ENCODE measurements at places on chromosomes 1 and 21.

DNA sequence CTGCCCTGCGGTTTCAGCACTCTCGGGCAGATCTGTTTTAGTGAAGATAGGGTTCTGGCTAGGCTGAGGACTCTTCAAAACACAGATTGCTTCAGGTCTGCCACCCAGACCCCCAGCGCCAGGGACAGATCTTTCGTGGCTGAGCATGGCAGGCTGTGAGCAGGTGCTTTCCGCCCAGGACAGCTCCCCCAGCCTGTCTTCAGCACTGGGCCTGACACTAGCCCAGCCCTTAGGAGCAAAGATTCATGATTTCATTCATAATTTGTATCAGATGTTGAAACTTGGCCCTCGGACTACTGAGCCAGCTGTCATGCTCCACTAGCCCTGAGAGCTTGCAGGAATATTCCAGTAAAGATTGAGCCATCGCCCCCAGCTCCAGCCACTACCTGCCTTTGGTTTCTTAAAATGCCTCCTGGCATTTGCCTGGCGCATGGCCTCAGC, 5.9 kb downstream of the ADPRS start:
- DNase-seq, result no peak

GRCh38 chr1:56901716-56902115, 47.1 kb downstream of the C8A start:
- DNase-seq, result no peak

DNA sequence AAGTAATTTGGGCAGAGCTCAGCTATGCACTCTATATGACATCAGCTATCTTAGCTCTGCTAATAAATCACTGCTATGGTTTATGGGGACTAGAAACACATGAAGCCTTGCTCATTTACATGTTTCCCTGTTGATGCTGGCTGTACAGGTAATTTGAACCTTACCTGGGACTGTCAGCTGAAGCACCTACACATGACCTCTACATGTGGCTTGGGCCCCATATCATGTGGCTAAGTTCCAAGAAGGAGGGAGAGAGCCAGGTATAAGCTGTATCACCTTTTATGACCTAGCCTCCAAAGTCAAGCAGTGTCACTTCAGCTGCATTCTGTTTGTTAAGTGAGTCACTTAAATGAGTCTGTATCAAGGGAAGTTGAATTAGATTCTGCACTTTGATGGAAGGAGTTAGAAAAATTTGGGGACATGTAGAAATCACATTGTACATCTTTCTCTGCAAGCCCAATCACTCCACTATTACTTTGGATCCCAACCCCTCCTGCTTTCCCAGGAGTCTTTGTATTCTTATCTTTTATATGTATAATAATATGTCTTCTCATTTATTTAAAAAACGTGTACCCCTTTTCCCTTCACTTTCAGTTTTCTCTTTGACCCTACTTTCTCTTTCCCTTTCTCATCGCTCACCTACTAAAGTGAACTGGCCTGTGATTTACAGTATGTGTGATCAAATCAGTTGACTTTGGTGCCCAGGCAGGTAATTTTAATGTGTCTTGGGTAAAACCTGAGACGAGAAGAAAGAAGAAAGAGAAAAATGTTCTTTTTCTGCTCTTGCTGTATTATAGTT, 53.4 kb upstream of the PRKACB start:
- DNase-seq, result no peak

- no peak for DNase-seq
Observed at GRCh38 chr1:167720965-167721616, 691 bp upstream of the MPZL1 start.

DNA sequence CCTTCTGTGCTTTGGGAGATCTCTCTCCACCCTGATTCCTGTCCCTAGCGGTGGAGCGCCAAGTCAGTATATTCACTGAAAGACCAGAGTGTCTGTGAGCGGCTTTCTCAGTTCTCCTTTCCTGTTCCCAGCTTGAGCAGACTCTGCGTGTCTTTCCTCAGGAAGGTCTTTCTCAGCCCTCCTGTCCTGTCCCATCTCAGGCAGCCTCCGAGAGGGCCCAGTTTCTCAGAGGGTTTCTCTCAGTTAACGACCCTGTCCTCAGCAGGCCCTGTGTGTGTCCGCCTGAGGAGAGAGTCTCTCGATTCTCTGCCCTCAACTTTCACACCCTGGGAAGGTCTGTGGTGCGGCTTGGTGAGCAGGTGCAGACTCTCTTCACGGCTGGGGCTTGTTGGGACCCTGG, 34.0 kb upstream of the CHIT1 start:
- no peak for DNase-seq

- DNase-seq, result no peak
Observed at GRCh38 chr1:53342735-53343470, 15.0 kb upstream of the LRP8 start.

DNA sequence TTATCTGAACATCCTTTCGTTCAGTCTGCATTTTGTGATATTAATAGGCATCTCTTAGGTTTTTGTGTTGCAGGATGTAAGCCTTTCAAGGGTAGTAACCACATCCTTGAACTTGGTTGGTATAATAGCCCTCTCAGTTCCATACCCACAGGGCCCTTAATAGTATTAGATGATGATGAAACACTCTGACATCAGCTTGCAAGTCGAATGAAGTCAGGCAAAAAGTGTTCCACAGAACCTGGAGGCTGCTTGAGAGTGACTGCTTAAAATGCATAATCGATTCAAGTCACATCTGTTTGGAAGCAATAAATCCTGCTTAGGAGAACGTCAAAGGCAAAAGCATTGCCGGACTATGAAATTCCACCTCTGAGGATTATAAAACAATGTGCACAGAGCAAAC, 415.6 kb upstream of the KAZN start:
- no peak for DNase-seq

DNA sequence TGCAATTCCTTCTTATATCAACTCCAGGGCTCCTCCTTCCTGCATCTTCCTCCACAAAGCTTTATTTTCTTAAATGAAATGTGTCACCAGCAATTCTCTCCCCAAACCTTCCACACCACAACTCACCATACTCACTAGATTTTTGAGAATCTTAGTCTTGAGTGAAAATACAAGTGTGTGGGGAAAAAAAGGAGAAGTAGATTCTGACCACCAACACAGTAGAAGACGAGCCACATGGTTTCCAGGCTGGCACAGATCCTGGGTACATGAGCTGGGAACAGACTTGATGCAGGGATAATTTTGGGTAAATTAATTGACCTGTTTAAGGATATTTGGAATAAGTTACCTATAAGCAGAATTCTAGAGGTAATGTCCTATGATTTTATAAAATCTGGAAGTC, 72.8 kb upstream of the KCNJ15 start:
- DNase-seq, result no peak

- DNase-seq, result no peak
Observed at GRCh38 chr1:167095368-167095767, 1.5 kb downstream of the STYXL2 start.

DNA sequence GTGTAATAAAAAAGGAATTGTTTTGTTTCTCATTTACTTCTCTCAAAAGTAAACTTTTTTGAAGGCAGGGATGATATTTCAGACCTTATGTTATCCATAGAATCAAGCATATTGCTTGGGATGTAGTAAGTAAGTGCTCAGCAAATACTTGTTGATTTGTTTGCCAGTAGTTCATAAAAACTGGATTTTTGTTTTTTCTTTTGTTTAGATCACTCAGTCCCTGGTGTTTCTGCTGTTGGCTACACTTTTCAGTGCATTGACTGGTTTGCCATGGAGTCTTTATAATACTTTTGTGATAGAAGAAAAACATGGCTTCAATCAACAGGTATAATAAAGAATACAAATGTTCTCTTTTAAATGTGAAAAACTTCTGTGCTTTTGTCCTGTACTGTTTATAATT, 10.2 kb downstream of the ZMPSTE24 start:
- no peak for DNase-seq

DNA sequence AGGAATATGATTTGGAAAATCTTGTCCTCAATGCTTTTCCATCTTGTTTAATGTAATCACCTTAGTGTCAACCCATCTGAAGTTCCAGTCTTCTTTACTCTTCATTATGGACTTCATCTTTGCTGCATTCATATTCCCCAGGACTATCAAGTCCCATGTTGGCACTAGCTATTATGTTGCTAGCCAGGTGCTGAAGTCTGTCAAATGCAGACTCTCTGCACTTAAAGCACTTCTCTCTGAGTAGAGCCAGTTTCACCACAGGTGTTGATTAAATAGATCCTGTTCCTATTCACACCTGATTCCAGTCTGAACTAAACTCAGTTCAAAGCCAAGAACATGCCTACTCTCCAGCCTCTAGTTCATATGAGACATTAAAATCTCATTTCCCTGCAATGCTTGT, 75.0 kb upstream of the PKN2 start:
- no peak for DNase-seq

- DNase-seq, result no peak
Observed at GRCh38 chr1:3011631-3012455, 9.4 kb upstream of the ACTRT2 start.

- no peak for DNase-seq
Observed at GRCh38 chr1:3271866-3272265, 182.6 kb upstream of the ARHGEF16 start.

DNA sequence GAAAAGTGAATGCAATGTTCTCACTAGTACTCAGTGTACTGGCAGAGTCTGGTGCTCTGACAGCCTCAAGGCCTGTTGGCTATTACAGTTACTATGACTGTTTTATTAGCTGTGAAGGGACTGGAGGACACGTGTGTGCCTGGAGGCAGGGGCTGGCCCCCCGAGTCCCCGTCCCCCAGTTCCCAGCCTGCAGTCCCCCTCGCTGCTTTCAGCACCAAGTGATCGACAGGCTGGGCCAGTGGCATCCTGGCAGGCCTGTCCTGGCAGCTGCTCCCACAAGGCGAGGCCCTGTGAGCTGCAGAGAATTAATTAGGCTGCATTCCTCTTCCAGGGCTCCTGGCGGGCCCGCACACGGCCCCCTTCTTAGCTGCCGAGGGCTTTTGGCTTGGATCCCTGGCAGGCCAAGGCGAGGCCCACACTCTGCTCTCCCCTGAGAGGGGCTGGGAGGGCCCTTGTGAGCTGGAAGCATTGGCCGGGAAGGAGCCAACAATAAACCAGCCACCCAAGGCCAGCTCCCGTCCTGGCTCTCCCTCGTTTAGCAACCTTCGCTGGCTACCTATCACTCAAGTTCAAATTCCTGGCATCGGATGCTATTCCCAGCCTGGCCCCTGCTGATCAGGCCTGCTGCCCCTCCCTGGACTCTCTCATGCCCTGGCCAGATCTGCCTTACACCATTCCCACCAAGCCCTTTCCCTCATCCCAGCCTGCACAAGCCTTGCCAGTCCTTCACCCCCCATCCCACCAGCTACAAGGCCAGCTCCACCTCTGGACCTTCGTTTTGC, 9.8 kb downstream of the EDN2 start:
- DNase-seq, result no peak

DNA sequence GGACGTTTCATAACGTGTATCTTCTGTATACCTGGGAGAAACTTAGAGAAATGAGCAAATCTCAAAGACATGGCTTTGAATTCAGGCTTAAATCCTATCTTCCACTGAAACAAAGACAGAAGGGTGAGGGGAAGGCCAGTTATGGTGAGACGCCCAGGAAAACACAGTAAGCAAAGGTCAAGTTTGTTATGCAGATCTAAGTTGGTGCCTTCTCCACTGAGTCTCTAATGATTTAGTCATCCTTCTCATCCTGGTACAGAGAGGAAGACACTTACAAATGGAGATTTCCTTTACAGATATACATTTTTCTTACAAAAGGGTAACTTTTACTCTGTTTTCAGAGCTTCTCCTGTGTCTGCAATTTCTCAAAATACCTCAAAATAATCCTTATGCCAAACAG, 64.4 kb downstream of the MAP3K7CL start:
- no peak for DNase-seq

DNA sequence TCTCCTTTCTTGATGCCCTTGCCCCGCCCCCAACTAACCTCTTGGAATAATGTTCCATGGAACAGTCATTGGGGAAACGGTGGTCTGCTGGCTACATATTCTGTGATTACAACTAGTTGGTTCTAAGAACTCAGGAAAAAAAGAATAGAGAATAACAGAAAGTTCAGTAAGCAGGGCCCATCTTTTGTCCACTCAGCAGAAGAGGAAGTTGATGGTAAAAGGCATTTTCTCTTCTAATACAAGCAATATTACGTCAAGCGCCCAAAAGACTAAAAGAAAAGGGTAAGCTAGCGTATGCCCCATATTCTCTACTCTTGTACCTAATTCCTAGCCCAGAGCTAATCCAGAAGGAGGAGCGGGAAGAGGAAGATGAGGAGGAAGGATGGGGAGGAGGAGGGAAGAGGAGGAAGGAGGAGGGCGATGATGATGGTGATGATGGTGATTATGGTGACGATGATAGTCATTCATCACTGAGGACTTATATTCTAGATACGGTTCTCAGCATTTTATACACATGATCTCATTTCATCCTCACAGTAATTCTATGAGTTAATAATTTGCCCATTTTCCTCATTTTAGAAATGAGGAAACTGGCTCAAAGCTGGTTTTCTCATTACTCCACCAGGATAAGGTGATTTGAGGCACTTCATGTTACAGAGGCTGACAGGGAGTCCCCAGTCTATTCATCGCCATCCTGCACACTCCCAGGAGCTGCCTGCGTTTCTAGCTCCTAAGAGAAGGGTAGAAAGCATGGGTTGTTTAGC, 76.6 kb upstream of the EFHD2 start:
- no peak for DNase-seq

- no peak for DNase-seq
Observed at GRCh38 chr1:96329121-96329520, 392.5 kb upstream of the PTBP2 start.

DNA sequence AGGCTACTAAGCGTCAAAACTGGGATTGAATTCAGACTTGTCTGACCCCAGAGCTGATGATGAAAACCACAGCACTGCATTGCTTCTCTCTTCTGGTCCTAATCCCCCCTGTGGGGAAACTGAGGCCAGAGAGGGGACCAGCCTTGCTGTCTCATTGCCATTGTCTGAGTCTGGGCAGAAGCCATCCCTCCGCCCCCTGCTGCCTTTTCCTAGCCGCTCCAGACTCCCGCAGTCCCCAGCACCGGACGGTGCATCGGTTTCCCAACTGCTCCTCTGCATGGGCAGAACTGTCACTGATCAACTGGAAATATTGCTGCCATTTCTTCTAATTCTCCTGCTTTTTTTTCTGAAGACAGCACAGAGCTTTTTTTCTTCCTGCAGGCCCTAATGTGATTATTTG, 157.4 kb downstream of the ACTL8 start:
- DNase-seq, result no peak
